Cardiac septum (tissue), 1 donor: ENCODE measurements at places on chromosomes 11 and 22.

GRCh38 chr11:118911113-118911879 lies 14.4 kb downstream of the BCL9L start:
- DNase-seq, result no peak

DNA sequence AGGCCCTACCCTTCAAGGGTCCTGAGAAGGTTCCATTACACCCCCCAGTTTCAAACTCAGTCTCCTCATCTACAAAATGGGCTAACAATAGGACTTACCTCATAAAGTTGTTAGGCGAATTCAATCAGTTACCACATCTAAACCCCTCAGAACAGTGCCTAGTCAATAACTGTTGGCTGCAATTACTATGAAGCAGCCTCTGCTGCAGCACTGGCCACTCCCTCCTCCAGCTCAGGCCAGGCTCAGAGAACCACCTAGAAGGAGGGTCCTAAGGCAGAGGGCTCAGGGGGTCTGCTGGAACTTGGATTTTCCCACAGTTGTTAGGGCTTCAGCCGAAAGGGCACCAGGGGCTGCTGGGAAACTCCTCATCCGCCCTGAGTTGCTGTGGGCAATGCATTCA lies 4.7 kb downstream of the FADS3 start:
- no peak for DNase-seq

- DNase-seq, result no peak
These were observed 9.2 kb upstream of the IFITM3 start for GRCh38 chr11:329886-330253.

- peak; percentile 19 for DNase-seq
These were observed 38.6 kb downstream of the CEP164 start for GRCh38 chr11:117366248-117366647.

DNA sequence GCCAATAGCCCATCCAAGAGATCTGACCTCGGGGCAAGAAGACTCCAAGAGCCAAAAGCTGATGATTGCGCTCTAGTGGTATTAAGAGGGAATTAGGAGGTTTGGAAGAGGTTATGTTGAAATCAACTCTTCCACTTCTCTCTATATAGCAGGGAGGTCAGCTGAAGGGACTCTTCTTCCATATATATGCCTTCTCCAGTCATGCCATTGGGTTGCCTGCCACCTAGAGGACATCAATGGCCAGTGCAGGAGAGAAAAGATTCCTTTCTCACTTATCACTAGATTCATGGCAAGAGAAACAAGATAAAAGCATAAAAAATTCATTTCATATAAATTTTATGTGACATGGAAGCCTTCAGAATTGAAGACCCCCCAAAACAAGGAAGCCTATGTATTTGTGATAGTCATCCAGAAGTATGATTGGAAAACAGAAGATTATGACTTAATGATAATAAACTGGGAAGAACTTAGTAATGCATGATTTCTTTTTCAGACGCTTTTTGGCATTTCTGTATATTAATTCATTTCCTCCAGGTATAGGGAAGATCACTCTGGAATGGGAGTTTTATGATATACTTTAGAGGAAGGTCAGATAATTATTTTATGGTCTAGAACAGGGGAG lies 435.1 kb upstream of the DDI1 start:
- no peak for DNase-seq

DNA sequence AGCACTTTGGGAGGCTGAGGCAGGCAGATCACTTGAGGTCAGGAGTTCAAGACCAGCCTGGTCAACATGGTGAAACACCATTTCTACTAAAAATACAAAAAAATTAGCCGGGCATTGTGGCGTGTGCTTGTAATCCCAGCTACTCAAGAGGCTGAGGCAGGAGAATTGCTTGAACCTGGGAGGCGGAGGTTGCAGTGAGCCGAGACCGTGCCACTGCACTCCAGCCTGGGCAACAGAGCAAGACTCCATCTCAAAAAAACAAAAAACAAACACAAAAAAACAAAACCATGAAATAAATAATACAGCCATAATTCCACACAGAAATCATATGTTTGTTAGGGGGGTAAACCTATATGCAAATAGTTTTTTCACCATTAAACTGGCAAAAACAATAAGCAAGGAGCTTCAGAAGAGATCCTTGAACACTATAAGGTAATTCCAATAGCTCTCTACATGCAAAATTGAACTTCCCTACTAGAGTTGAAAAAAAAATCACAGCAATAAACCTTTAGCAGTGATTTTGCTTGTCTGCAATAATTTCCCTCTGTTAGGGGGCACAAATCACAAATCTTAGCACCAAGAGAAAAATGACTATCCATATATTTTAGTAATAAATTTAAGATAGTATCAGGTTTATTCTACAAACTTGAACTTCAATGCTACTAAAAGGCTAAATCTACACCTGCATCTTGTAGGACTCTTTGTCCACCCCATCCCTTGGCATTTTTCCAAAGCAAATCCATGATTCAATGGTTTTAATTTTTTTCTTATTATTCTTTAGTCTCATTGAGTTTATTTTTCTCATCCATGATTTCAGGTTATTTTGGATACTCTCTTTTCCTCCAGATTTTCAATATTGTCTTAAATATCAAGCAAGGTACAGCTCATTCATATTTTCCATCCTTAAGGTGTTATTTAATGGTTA lies 3.9 kb downstream of the CSTF3 start:
- no peak for DNase-seq
